ENCODE measurements at places on chromosomes 2 and 18.

DNA sequence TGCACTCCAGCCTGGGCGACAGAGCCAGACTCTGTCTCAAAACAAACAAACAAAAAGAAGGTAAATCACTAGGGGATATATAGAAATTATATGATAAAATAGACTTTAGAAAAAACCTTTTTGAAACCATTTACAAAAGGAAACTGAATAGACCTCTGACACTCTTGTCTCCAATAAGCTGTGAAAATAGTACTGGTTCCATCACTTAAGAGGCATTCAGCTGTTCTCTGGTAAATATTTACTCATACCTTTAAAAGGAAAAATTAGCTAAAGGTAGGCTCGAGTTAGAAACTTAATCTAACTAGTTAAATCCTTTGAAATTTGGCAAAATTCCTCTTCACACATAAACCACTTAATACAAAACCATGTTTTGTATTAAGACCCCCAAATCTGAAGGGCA lies 21.4 kb downstream of the RAB27B start:
- DNase-seq, result no peak

DNA sequence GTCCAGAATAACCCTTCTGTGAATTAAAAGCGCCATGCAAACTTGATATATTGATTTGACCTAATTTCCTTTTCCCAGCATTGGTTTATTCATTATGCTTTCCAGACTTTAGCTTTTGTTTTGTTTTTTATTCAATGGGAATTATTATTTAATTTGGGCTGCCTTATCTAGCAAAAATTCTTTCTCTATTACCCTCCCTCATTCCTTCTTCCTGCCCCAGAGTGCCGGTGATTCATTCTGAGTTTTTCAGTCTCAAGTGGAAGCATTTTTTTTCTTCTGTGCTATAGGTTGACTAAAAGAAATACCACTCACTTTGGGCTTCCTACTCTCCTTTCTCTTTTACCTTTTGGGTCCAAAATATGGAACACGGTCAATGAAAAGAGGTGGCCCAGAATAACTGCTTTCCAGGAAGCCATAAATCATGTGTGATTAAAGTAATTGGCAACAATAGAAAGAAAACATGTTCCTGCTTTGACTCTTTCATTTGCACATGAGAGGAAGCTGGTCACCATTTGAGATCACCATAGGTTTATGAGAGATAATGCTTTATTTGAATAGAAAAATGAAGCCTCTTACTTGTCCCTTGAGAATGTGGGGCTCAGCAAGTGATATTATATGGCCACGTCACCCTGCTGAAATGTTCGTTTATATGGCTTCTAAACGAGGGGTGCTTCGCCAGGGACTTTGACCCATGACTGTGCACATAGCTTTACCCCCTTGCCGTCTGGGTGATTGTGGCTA lies 422.8 kb upstream of the ZEB2 start:
- DNase-seq, result no peak

DNA sequence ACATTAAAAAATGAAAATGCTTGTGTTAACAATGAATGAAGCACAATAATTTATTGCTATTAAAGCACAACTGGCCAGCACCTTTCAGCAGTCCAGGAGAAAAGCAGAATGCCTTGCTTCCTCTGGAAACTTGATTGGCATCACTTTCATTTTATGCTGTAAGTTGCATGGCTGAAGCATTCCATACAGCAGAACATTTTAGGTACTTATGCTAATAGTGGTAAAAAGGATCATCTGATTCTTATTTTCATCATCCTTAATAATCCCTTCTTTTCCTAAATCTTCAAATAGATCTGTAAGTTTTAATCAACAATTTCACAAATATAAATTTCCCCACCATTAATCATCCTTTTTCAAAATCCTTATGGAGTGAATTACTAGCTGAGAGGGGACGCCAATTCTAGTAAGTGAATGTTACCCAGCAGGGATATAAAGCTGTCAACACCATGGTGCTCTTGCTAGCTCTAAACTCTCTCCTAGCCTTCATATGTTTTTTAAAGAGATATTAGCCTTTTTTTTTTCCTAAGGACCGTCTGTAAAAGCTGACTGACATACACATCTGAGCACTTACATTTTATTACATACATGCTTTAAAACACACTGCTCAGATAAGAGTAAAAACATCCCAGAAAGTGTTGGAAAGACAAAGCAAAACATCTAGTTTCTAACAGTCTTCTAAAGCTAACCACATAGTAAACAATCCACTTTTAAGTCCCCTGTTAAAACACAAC lies 5.3 kb downstream of the SATB2 start:
- DNase-seq, result no peak

DNA sequence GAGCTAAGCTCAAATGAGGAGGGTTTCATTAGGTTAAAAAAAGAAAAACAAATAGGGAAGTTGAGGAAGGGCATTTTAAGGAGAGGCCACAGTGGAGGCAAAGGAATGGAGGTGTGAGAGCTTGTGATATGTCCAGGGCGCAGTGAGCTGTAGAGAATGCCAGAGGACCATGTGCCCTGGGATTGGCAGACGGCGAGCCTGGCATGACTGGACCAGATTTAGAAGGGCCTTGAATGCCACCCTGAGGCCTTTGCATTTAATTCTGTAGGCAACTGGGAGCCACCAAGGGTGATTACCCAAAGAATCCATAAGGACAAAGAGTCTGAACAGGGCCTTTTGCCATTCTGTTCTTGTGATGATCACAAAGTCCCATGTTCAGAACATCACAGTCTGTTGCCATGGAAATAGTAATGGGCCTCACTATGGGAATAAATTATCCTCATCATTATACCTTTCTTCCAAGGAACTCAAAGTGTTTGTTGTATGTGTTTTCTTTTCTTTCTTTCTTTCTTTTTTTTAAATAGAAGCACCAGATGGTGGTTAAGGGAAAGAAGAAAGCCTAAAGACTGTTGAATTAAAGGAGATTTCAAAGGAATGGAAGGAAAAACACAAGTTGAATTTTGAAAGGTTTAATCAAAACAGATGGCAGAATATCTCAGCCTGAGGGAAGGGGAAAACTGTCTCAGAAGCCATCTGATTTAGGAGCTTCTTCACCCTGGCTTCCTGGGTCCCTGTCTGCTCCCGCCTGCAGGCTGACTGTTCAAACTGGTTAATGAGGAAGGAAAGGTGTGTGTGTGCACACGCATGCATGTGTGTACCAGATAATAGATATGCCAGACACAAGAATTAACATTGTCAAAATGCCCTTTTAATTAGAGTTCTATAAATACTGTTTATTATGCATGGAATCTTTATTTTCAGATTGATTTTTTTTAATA lies 31.6 kb upstream of the NCOA1 start:
- no peak for DNase-seq

GRCh38 chr2:240566203-240567136 lies 1.8 kb upstream of the RNPEPL1 start:
- peak; percentile 53 for DNase-seq

DNA sequence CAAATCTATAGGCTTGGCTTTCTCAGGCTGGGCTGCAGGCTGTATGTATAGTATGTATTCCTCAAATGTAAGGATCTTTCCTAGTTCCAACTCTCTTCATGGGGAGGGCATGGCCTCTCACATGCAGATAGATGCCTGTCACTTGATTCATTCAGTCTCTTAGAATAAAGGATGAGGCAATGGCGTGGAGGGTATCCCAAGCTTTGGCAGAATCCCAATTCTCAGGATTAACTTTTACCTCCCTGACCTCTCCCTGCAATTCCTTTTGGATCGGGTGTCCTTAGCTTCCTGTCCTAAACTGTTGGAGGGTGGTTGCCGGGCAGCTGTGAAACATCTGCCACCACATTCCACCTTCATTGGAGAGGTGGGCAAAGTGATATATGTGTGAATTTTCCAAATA lies 80.3 kb downstream of the INSIG2 start:
- no peak for DNase-seq

DNA sequence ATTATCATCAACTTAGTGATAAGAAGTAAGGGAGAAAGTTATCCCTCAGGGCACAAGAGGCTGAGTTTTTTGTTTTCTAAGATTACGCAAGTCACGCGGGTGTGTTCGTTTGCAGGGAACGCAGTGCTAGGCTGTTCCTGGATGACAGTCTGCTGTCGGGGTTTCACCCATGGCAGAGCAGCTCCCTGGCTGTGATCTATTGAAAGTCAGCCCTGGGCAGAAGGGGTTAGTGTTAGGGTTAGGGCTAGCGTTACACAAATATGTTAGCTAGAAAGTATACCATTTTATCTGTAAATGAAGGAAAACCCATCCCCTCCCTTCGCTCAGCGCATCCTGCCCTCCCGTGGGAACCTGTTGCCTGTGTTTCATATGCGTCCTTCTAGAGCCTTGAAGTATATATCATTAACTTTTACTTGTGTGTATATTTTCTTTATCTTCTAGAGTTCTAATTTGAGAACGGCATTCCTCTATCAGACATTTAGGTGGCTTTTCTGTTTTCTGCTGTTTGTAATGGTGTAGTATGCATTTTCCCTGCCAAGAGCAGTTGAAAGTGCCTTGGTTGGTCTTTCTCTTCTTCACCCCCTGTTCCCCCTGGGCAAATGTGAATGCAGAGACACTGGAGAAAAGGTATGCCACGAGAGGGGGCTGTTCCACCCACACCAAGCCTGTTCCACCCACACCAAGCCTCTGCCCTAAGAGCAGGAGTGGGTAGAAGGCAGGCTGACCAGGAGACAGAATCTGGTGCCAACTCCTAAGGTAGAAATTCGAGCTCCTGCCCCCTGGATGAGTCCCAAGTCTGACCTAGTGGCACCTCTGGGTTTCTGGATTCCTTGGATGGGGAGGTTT lies 47.0 kb downstream of the ARMC9 start:
- DNase-seq, result no peak

DNA sequence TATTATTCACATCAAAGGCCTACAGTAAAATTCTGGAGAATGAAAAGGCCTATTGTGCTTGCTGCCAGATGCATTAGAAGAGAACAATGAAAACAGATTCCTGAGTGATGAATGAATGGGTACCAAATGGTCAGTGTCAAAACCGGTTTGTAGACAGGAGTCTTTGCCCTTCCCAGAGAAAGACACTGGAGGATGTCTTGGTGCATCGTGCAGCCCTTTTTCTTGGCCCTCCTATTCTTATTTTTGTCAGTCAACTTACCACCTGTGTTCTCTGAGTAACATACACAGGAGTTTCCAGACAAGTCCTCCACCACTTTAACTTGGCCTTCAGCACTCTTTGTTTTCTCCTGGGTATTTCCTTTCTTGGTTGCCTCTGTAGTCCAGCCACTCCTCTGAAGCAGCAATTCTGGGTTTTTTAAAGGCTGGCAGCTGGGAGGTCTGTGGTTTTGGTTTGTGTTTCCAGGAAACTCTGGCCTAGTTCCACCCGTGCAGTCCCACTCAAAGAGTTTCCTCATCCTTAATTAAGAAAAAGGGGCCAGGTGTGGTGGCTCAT lies 29.4 kb downstream of the PSTPIP2 start:
- no peak for DNase-seq

- no peak for DNase-seq
Measured at GRCh38 chr2:203997481-203997880, 60.9 kb downstream of the ICOS start.

DNA sequence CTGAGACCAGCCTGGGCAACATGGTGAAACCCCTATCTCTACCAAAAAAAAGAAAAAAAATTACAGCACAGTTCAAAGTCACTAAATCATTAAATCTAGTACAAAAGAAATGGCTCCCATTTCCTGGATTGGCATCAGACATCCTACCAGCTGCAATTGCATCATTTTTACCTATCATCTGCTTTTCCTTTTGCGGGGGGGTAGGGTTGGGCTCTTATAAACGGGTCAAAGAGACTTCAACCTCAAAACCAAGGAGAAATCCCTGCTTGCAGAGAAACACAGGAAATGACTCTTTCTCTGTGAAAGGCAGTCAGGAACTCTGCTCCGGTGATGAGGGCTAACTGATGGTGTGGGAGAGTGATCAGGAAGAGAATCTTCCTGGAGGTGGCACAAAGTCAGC lies 45.3 kb upstream of the RFX8 start:
- DNase-seq, result no peak

DNA sequence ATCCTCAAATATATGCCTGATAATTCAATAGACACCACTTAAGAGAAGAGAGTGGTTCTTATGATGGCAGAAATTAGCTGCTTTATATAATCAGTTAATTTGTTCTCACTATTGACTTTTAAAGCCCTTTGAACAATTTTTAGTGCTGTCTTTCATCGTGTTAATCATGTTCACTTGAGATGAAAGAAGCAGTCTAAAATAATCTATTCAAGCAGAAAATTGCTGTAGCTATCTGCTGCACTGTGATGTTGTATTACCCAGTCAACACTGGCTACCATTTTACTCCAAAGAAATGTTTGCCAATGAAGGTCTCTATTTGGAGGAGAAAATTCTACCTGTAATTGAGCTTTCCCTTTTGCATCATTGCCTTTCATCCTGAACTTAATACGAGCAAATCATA lies 459.8 kb upstream of the FSIP2 start:
- DNase-seq, result peak; percentile 59

GRCh38 chr18:12803069-12803936 lies 80.7 kb downstream of the PTPN2 start:
- peak; percentile 19 for DNase-seq

- DNase-seq, result no peak
Measured at GRCh38 chr18:47917923-47918610, 12.4 kb downstream of the SMAD2 start.

DNA sequence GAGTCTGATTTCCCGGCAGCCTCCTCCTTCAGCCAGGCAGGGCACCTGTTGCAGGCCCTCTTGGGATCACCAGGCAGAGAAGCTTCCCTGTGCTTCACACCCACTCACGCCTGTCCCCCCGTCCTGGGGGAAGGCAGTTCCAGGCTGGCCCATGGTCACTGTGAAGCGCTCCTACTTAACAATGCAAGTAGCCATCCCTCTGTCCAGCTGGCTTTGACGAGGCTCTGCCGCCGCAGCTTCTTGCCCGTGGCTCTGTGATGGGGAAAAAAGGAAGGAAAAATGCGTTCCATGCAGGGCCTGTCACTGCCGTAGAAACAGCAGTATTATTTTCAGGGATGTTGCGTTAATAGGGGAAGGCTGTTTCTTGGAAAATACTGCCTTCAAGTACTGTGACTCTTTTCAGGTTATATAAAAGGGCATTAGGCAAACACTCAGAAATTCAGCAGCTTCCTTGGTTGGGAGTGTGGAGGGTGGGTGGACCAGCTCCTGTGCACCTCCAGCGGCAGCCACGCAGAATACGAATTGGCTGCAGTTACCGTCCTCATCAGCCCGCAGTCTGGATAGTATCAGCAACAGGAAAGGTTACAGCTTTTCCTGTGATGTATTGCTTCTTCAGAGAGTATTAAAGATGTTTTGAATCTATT lies 232.3 kb downstream of the KLHL29 start:
- DNase-seq, result no peak

Data from NCI-H1417 treated with DMSO at 0.1 percent for 48 hours (cell line).